Natural killer cell treated with Interleukin-12 subunit alpha and Interleukin-12 subunit beta and Interleukin-15 and Interleukin-18, amount 100 ng/mL, for 72 hours (primary cell): ENCODE measurements at places on chromosomes 12 and 14.

GRCh38 chr12:1798641-1799020, 21.7 kb upstream of the LRTM2 start:
- DNase-seq, result no peak

DNA sequence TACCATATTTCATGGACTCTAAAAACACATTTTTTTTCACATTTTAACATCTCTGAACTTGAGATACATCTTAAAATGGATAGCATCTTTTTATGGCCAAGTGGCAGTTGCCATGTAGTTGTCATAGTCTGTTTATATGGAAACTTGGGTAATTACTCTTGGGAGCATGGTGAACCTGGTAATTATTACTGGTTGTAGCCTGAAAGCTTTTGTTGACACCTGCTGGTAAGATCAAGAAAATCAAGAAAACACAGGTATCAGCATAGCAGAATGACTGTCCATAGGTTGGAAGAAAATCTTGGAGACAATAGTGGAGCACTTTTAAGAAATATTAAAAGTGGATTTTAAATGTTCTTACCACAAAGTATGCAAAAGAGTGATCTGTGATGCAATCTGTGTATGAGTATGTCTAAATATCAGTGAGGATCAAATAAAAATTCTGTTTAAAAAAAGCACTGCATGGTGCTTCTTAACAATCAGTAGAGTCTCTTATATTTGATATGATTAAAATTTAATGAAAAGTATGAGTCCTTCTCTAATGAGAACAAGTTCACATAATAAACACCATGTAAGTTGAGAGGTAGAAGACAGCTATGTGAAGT, 44.2 kb downstream of the TTC8 start:
- DNase-seq, result no peak

DNA sequence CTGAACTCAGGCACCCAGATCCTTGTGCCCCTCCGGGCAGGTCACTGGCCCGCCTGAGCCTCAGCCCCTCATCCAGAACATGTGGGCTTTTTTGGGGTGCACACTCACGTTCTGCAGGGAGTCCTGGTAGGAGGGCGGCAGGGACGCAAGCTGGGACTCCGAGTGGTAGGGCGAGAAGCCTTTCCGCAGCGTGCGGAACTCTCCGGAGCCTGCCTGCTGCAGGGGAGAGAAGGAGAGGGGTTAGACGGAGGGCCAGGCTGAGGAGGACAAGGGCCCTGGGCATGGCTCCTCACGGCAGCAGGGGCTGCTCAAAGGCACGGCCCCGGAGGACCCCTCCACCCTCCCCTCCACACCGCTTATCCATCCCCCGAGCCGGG, 40.8 kb downstream of the CCNK start:
- DNase-seq, result no peak

- DNase-seq, result no peak
These were observed 438.8 kb downstream of the EGLN3 start for GRCh38 chr14:33511851-33512640.

GRCh38 chr14:36506732-36507614, 13.1 kb downstream of the NKX2-1 start:
- no peak for DNase-seq

DNA sequence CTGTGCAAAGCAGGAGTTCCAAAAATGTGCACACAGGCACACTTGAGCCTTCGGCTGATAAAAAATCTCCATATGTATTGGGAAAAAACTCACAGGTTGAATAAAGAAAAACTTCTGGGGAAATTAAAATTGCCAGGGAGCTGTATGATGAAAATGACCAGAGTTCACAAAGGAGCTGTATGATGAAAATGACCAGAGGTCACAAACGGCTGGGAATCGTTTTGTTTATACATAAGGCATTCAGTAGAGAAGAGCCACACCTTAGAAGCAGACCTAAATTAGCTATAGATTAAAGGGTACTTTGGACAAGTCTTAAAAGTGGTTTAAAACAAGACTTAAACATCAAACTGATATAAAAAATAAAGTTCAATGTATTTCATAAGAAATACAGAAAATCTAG, 251.7 kb upstream of the TMEM132C start:
- DNase-seq, result no peak

- DNase-seq, result no peak
These were observed 349 bp downstream of the CDC42BPB start for GRCh38 chr14:103057028-103057371.

GRCh38 chr14:39055786-39056474, 47.1 kb downstream of the SEC23A start:
- no peak for DNase-seq
